ENCODE measurements at places on chromosomes 5 and 9.

GRCh38 chr9:10876333-10876732, 263.5 kb upstream of the PTPRD start:
- DNase-seq = no peak

GRCh38 chr9:38737246-38737645, 17.3 kb upstream of the FAM240B start:
- no peak for DNase-seq

GRCh38 chr5:138369261-138369660, 16.8 kb downstream of the KDM3B start:
- no peak for DNase-seq

DNA sequence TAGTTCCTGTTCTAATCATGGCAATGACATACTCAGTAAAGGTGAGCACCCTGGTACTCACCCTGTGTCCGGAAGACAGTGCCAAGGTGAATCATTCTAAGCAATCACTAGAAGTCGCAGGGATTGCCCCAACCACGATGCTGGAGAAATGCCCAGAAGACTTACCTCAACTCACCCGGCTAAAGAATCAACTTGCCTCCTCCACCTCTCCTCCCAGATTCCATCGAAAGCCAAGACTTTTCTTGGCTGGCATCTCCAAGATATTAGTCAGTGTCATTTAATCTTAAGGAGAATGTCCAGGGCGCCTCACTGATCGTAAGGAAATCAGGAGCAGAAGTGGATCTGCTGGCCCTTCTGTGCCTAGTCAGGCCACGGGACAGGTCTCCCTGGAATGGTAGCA, 204.9 kb downstream of the ERCC6L2 start:
- DNase-seq = no peak

GRCh38 chr5:3022665-3023064, 271.2 kb upstream of the IRX2 start:
- no peak for DNase-seq

- DNase-seq = no peak
Measured at GRCh38 chr5:167840527-167841130, 450.8 kb upstream of the WWC1 start.

DNA sequence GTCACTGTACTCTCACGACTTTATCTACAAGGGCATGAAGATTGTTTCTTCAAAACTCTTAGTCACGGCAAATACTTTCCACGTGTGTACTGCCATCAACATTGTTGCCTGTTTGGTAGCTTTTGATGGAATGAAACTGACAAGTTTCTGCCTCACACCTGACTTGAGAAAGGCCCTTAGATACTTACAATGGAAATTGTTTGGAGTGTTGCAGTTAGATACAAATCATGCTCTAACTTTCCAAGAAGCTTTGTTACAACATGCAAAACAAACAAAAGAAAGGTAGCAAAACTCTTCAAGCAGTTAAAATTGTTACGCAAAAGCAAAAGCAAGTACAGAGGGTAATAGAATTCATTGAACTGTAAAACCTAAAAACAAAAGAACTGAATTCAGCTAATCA, 91.1 kb upstream of the TLE4 start:
- no peak for DNase-seq

GRCh38 chr5:159345861-159346260, 15.6 kb upstream of the IL12B start:
- DNase-seq = no peak

DNA sequence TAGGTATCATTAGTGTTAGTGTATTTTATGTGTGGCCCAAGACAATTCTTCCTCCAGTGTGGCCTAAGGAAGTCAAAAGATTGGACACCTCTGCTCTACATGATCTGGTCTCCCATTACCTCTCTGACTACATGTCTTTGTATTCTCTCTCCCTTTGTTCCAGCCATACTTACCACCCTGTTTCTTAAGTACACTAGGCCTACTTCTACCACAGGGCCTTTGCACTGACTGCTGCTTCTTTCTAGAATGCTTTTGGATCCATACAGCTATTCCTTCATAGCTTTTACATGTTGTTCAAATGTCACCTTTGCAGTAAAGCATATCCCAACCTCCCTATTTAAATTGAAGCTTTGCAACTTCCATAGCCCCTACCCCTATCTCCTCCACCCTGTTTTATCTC, 5.4 kb downstream of the XRCC4 start:
- DNase-seq = no peak

- DNase-seq = no peak
Measured at GRCh38 chr5:65893749-65894430, 32.5 kb upstream of the ERBIN start.

- DNase-seq = no peak
Measured at GRCh38 chr5:113128082-113128481, 151.5 kb downstream of the DCP2 start.

DNA sequence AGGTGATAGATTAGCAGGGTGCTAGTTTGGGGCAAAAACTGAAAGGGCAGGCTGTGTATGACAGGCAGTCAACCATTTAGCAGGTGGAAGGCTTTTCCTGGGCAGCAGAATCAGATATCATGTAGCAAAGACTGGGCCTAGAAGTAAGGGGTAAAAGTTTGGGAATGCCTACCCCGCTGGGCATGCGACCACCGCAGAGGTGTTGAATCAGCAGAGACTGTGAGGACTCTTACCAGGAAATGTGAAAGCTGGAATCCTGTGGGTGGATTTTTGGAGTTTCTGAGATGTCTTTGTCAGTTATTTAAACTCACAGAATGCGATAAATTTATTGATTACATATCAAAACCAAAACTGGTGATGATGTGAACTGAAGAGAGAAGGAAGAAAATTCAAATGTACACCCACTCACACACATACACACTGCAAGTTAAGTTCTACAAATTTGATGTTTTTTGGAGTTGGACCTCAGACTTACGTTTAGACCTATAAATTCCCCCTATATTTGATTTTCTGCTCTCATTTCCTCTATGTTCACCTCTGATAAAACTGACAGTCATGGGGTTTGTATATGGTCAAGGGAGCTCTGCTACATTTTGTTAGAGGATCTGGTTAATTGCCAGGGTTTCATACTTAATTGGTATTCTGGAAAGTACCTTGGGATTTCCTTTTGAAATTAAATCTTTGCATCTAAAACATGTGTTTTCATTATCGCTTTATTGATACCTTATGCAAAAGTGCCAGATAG, 333.6 kb downstream of the CSNK1G3 start:
- DNase-seq = no peak

- no peak for DNase-seq
Measured at GRCh38 chr5:5741418-5741817, 318.9 kb downstream of the ICE1 start.

GRCh38 chr9:92525306-92525705, 10.5 kb downstream of the ECM2 start:
- no peak for DNase-seq

DNA sequence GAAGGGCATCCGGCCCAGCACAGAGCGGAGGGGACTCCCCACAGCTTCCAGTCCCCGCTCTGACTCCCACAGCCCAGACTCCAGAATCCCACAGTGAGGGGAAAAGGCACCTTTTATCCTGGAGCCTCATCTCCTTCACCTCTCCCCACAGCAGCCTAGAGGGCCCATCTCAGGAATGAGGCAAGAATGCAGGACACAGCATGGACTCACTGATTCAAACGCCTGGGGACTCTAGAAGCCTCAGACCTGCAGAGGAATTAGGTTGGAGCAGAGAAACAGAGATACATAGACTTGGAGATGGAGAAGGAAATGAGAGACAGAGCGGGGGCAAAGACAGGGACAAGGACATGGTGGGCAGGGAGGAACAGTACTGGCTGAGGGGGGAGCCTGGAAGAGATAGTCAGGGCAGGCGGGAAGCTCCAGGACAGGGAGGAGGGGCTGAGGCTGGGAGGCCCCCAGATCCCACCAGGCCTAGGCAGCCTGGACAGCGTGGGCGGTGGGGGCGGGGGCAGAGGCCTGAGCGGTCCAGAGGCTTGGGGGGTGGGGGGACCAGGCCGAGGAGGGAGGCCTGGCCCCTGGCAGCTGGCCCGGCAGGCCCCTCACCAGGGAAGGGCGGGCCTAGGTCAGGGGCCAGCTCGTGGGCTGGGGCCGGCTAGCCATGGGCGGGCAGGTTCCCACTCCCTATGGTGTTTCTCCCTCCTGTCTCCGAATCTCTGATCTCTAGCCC, 15.8 kb downstream of the CNTFR start:
- DNase-seq = no peak

DNA sequence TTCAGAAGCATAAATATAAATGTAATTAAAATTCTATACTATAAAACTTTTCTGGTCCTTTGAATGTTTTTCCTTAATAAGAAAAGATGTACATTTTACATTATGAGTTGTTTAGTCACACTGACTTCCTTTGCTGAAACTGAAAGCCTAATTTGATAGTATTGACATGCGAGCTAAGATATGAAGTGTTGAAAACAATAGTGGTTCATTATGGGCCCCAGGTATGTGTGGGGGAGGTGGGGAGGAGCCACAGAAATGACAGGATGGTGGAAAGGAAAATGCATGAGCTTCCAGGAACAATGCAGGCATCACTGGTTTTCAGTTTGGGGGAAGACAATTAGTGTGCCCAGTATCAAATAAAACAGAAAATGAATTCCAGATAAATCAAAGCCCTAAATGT, 35.4 kb upstream of the RLN1 start:
- no peak for DNase-seq

Measured in NCI-H1436 treated with DMSO at 0.1 percent for 48 hours (cell line).